Sigmoid colon (tissue), 7 donors: ENCODE measurements at places on chromosomes 12 and 14. TPM values are rescaled to one million over a fixed set of nuclear protein-coding genes. Genes with fewer than 3 reads are reported as not detected.

DNA sequence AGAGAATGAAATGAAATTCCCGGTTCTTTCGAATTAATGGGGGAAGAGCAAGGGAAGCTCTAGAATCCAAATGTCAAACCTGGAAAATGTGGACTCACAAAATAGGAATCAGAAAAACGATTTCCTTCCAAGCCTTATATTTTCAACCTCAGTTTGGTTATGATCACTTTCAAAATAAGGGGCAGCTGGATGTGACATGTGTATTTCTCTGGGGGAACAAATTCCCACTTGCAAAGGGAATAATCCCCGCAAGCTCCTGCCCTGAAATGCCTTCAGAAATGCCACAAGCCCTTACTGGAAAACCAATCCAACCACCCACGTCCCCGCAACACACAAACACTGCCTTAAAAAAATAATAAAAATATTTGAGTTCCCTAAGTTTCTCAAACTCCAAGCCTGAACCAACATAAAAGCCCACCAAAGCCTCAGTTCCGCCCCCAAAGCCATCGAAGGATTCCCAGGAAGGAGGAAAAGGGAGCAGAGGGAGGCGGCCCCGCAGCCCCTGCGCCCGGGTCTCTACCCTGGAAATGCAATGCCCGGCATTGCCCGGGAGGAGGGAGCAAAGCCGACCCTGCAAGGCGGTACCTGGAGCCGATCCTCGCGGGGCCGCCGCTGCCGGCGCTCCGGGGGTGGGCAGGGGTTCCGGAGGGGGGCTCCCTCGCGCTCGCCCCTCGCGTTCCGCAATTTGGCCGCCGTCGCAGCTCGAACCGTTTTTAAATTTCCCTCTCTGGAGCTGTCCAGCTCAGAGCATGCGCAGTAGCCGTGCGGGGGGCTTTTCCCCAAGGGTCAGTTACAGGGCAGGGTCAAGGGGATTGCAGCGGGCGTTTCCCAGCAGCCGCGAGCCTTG lies at the start of gene FOXN4:
Gene FOXN4, minus strand, starts transcription at position 751 of the 847 bp plus-strand sequence. CDS start 963 bp downstream, outside the sequence.
- DNase-seq = no peak

DNA sequence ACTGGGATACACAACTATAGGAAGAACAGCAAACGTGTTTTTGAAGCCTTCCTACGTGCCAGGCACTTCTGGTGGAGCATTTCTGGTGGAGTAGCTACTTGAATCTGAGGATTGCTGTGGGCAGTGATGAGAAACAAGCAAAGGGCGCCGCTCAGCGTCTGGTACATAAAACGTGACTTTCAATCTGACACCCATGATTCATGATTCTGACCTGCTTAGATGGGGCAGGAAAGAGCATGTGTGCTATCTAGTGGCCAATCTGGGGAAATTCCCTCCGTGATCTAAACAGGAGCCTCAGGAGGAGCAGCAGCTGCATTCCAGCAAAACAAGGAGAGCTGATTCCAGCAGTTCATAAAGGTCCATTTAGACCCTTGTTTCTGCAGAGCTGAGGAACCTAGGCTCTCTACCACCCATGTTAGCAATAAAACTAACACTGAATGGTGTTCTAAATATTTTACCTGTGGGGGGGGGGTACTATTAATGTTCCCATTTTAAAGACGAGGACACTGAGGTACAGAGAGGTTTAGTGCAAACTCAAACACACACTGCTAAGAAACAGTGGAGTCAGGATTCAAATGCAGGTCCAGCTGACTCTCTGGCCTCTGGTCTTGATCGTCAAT lies 37.8 kb downstream of the PAH start:
- peak; percentile 68 for DNase-seq

GRCh38 chr12:114406316-114406983 lies 506 bp upstream of the TBX5 start:
- no peak for DNase-seq

Gene PKP2
- 0.71 TPM for total RNA-seq

Gene DCTN2
- total RNA-seq = 194 TPM

Gene ATP23
- 39.0 TPM for total RNA-seq
